NCI-H1048 (cell line): ENCODE measurements at places on chromosomes 6 and 20.

- DNase-seq: no peak
These were observed 299.1 kb upstream of the JARID2 start for GRCh38 chr6:14946753-14947152.

GRCh38 chr6:53585208-53585900 is 40.5 kb upstream of the GCLC start:
- DNase-seq: no peak

GRCh38 chr20:17465236-17465635 is 65.9 kb downstream of the BFSP1 start:
- DNase-seq: no peak

GRCh38 chr20:33477386-33478234 is 12.3 kb upstream of the CBFA2T2 start:
- DNase-seq: no peak

DNA sequence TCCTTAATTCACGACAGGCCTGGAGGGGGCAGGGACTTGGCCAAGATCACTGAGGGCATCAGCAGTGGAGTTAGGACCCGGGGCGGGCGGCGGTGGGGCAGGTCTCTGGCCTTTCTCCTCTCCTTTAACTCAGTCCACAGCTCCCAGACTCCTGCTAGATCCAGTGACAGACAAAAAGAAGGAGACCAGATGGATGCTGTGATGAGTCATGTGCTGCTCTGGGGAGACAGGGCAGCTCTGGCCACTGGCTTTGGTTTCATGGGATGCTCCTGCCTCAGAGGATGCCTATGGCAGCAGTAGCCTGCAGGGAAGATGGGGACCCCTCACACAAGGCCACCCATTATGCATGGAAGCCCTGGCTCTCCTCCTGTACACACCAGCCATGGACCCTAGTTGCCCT is 20.5 kb downstream of the EPB41L1 start:
- no peak for DNase-seq
